ENCODE measurements at places on chromosomes 4 and X. TPM values are rescaled to one million over a fixed set of nuclear protein-coding genes. Genes with fewer than 3 reads are reported as not detected.

DNA sequence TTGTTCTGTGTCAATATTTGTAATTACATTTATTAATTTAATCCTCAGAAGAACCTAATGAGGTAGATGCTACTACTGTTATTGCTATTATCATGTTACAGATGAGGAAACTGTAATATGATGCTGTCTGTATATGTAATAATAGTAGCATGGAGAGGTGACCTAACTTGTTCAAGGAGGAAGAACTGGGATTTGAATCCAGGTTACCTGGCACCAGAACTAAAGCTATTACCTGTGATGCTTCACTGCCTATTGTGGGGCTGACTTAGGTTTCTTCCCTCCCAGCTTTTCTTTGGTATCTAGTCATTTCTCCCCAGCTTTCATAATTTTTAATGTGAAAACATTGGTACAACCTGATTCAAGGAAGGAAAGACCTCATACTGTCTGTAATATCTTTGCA is 43.6 kb downstream of the RAPGEF2 start:
- DNase-seq, result no peak

- DNase-seq, result no peak
Observed at GRCh38 chr4:119521268-119521667, 107.3 kb downstream of the PDE5A start.

- peak; percentile 30 for DNase-seq
Observed at GRCh38 chrX:44224760-44225159, 118.7 kb downstream of the EFHC2 start.

Gene NPY2R
- not detected for total RNA-seq

Gene STK26
- total RNA-seq, result 5.3 TPM

Measured in body of pancreas (tissue), 4 donors.